ENCODE measurements at places on chromosomes 11 and 22.

DNA sequence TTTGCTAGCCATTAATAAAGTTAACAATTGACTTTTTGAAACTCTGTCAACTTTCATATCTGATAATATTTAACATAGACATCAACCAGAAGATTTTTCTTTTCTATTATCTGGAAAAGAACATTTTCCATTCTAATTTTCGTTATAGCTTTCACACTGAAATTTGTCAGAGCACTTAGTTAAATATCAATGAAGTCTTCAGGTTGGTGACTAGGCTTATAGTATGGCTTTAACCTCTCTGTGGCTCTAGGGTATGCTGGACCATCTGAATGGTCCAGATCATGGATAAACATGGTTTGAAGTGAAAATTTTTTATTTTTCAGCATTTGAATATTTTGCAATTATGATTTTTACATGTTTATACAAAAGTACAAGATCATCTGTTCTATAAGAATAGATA lies 548.1 kb downstream of the CNTN5 start:
- DNase-seq = no peak

DNA sequence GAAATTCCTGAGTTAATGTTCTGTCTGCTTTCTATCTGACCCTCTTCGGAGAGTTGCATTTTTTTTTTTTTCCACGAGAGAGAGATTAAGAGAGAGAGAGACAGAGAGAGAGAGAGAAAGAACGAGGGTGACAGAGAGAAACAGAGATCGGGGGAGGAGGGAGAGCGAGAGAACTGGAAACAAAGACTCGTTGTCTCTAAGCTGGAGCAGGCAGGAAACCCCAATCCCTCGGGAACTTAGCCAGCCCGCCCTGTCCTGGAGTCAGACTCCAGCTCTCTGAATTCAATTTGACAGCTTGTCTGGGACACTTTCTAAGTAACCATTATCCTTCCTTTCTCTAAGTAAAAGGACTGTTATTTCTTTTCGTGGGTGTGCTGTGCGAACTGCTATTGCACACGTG lies 76.9 kb downstream of the KCNJ1 start:
- peak; percentile 72 for DNase-seq

GRCh38 chr11:110134110-110134509 lies 40.9 kb downstream of the ZC3H12C start:
- DNase-seq = no peak

- DNase-seq = no peak
These were observed 23.8 kb upstream of the ALDH3B2 start for GRCh38 chr11:67698247-67698646.

DNA sequence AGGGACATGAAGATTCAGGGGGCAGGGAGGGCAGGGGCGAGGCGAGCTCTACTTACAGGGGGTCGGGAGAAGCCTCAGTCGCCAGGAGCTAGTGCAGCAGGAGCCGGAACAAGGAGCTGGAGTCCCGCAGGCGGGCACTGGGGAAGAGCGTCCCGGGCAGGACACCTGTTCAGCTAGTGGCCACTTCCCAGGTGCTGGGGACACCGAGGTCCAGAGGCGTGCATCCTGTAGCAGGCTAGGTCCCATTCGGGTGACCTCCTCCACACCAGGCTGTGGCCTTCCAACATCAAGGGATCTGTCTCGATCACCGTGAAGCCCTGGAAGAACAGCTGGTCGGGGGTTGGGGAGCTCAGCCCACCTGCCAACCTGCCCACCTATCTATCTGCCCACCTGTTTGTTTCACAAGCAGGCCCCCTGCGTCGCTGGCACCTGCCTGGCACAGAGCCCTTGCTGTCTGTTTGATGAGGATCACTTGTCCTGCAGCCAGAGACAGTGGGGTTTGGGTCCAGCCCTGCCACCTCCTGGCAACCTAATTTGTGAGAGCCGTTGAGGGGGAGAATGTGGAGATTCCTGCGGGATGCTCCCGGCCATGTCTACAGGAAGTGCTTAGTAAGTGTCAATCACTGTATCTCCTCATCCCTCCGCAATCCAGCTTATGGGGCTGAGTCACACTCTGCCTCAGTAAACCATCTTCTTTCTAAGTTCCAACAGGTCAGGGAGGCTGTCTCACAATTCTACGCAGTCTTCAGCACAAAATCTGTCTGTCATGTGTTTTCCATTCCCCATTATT lies 940.9 kb downstream of the BRD1 start:
- DNase-seq = no peak

DNA sequence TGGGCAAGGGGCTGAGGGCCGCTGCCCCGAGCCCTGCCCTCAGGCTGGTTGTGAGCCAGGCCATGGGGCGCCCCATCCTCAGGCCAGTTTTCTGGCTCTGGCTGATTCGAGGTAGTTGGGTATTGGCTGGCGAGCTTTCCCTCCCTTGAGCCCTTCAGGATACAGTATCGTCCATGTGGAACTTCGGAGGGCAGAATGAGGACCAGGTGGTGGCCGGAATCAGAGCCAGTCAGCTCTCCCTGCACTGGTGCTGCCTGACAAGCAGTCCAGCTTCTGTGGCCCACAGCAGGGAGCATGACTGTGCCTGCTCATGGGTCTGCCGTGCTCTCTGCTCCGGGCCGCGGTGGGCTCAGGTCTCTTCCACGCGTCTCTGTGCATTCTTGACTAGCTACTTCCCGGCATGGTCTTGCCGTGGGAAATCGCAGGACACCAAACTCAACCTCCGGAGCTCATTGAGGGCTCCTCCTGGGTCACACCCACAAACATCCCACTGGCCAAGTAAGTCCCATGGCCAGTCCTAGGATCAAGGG lies 1289.3 kb downstream of the BRD1 start:
- no peak for DNase-seq

- no peak for DNase-seq
These were observed 10.6 kb downstream of the TENM4 start for GRCh38 chr11:79430280-79430679.

DNA sequence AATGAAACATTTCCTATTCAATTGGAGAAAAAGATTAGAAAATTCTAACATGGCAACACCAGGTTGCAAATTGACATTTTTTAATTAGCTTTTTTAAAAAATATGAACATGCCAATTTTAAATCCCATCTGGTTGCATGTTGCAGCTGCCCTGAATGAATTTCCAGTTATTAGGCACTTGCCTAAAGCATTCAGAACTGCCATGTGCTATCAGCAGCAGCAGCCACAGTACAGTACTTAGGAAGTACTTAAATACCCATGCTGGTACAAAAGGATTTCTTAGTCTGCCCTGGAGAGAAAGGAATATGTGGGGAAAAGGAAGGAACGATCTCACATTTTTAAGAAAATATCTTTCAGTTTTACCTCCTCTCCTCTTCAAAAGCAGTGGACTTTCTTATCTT lies 46.2 kb downstream of the FAM168A start:
- DNase-seq = no peak

- DNase-seq = no peak
These were observed 21.4 kb upstream of the AMOTL1 start for GRCh38 chr11:94746721-94747120.

DNA sequence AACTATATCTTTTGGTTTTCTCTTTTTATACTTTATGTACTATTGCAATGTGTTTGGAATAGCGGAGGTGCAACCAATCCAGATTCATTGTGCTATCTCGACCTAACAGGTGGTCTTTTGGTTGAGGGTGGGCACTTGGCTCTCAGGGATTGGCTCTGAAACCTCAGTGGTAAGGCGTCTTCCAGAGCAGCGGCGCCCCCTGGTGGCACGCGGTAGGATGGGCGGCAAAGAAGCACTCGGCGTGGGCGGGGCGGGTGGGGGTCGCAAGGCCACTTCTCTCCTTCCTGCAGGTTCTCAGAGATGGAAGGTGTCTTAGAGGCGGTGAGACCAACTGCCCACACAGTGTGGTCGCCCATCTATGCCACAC lies 19.2 kb upstream of the PLET1 start:
- peak; percentile 84 for DNase-seq

- DNase-seq = no peak
These were observed 10.9 kb downstream of the MICAL3 start for GRCh38 chr22:18013436-18013835.

Measured in glutamatergic neuron (in vitro differentiated cells).